Activated T-helper 1 cell treated with anti-CD3 and anti-CD28 coated beads, Interleukin-12 subunit alpha, Interleukin-12 subunit beta, Interleukin-2, Interleukin-4 antibody, amounts not matched to agents 30 ng/mL and 10 ng/mL and 1 ng/mL, durations not matched to agents 14 hours and 24 hours and 36 hours (primary cell): ENCODE measurements at places on chromosomes 1 and 21. TPM values are rescaled to one million over a fixed set of nuclear protein-coding genes. Genes with fewer than 3 reads are reported as not detected.

- peaks cover 13% of the 10 kb centered on the region for H3K36me3 ChIP-seq
- H3K27ac ChIP-seq = no peak overlapping the region
- H3K4me1 ChIP-seq = no peaks in the 10 kb centered on the region
- no peak for DNase-seq
- H3K4me3 ChIP-seq = no peak overlapping the region
These were observed 76.6 kb downstream of the RGL1 start for GRCh38 chr1:183881387-183882131.

DNA sequence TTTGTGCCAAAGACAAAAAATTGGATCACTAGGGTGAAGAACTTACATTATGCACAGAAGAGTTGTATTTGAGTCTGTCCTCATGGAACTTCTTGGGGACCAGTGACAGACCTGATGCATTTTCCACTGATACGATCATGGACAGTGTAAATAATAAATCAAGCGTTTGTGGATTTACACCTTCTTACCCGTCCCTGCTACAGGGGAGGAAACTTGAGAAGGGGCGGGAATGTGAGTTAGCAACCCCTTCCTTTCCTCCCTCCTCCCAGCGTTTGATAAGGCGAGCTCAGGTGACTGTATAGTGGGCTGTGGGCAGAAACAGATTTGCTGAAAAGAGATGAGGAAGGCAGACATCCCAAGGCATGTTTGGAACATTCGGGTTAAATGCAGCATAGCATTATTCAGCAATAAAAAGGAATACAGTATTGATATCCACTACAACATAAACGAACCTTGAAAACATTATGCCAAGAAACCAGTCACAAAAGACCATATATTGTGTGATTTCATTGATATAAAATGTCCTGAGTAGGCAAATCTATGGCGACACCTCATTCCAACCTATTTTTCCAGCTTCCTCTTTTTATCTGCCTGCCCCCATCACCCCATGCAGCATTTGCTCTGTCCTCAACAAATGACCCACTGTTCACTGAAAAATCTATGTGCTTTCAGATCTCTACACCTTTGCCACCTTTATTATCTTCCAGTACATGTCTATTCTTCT lies 128.7 kb downstream of the ZZZ3 start:
- H3K27me3 ChIP-seq = peaks cover 2% of the 10 kb centered on the region
- DNase-seq = no peak
- no peak overlapping the region for H3K27ac ChIP-seq

GRCh38 chr1:221449801-221450470 lies 292.0 kb downstream of the DUSP10 start:
- no peak for DNase-seq
- peaks cover 11% of the 10 kb centered on the region for H3K4me1 ChIP-seq
- H3K4me3 ChIP-seq = no peak overlapping the region
- H3K27ac ChIP-seq = no peak overlapping the region

GRCh38 chr1:180415985-180416633 lies 86.3 kb downstream of the ACBD6 start:
- H3K36me3 ChIP-seq = peaks cover 3% of the 10 kb centered on the region
- no peaks in the 10 kb centered on the region for H3K27me3 ChIP-seq

GRCh38 chr1:179798213-179798863 lies 55.2 kb downstream of the FAM163A start:
- no peak overlapping the region for H3K4me3 ChIP-seq
- no peaks in the 10 kb centered on the region for H3K36me3 ChIP-seq
- H3K27me3 ChIP-seq = peaks cover 7% of the 10 kb centered on the region
- no peak for DNase-seq
- H3K4me1 ChIP-seq = no peaks in the 10 kb centered on the region
- H3K27ac ChIP-seq = no peak overlapping the region

DNA sequence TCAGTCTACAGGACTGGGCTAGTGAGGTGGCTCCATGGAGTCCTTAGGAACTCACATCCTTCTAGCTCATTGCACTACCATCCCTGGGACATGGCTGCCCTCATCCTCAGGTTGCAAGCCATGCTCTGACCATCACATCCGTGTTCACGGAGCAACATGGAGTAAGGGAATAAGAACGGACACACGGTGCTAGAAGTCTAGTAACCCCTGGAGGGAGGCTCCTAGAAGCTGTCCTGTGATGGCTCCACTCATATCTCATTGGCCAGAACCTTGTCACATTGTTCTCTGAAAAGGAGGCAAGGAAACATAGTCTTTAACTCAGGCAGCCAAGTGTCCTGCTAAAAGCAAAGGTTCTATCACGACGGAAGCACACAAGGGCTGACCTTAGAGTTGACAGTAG lies 3.9 kb downstream of the MRAP start:
- H3K4me3 ChIP-seq = no peak overlapping the region
- no peaks in the 10 kb centered on the region for H3K27me3 ChIP-seq
- H3K4me1 ChIP-seq = no peaks in the 10 kb centered on the region
- H3K36me3 ChIP-seq = peaks cover 12% of the 10 kb centered on the region
- H3K27ac ChIP-seq = no peak overlapping the region

- H3K27me3 ChIP-seq = no peaks in the 10 kb centered on the region
- H3K36me3 ChIP-seq = no peaks in the 10 kb centered on the region
- H3K4me1 ChIP-seq = no peaks in the 10 kb centered on the region
- no peak overlapping the region for H3K4me3 ChIP-seq
- no peak overlapping the region for H3K27ac ChIP-seq
These were observed 148.0 kb downstream of the ZZZ3 start for GRCh38 chr1:77534456-77534855.

DNA sequence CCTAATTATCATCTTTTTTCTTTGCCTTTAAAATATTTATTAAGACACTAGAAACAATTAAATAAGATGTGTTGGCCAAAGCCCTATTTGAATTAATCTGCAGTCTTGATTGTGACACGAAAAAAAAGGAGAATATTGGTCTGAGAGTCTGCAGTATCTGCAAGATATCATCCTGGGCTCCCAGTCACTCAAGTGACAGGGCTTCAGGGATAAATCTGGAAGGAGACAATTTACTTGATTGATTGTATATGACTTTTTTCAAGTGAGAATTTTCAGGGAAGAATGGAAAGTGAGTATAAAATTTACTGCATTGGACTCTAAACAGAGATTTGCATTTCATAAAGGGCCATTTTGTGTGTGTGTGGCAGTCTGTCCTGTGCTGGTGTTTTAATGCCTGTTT lies 233.7 kb downstream of the PAPPA2 start:
- no peaks in the 10 kb centered on the region for H3K27me3 ChIP-seq
- no peaks in the 10 kb centered on the region for H3K36me3 ChIP-seq
- H3K27ac ChIP-seq = no peak overlapping the region
- H3K4me1 ChIP-seq = no peaks in the 10 kb centered on the region
- DNase-seq = no peak

- H3K27ac ChIP-seq = no peak overlapping the region
- DNase-seq = no peak
- H3K4me3 ChIP-seq = no peak overlapping the region
These were observed 112.3 kb downstream of the PRRX1 start for GRCh38 chr1:170776252-170776651.

- H3K27me3 ChIP-seq = no peaks in the 10 kb centered on the region
- no peaks in the 10 kb centered on the region for H3K4me1 ChIP-seq
These were observed 88.1 kb upstream of the WARS2 start for GRCh38 chr1:119228335-119229080.

- H3K27me3 ChIP-seq = peaks cover 12% of the 10 kb centered on the region
- H3K4me1 ChIP-seq = no peaks in the 10 kb centered on the region
- no peak overlapping the region for H3K4me3 ChIP-seq
- DNase-seq = no peak
These were observed 337.0 kb upstream of the NR5A2 start for GRCh38 chr1:199690496-199690895.

DNA sequence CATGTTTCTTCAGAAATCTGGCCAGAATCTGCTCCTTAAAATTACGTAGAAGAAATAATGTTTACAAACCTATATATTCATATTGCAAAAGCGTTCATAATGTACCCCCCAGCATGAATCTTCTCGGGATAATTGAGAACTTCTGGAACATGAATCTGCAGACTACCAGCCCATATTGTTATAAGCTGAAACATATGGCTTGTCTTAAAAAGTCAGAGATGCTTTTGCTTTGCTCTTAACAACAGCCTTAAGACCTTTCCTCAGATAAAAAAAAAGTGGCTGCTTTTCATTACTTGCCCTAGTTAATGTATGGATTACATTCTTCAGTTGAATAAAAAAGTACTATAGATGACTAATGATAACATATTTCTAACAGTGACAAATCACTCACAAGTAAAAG lies 15.0 kb upstream of the ZZZ3 start:
- H3K36me3 ChIP-seq = peaks cover 22% of the 10 kb centered on the region
- no peaks in the 10 kb centered on the region for H3K4me1 ChIP-seq
- no peak overlapping the region for H3K27ac ChIP-seq
- H3K27me3 ChIP-seq = no peaks in the 10 kb centered on the region
- no peak overlapping the region for H3K4me3 ChIP-seq
- DNase-seq = no peak

DNA sequence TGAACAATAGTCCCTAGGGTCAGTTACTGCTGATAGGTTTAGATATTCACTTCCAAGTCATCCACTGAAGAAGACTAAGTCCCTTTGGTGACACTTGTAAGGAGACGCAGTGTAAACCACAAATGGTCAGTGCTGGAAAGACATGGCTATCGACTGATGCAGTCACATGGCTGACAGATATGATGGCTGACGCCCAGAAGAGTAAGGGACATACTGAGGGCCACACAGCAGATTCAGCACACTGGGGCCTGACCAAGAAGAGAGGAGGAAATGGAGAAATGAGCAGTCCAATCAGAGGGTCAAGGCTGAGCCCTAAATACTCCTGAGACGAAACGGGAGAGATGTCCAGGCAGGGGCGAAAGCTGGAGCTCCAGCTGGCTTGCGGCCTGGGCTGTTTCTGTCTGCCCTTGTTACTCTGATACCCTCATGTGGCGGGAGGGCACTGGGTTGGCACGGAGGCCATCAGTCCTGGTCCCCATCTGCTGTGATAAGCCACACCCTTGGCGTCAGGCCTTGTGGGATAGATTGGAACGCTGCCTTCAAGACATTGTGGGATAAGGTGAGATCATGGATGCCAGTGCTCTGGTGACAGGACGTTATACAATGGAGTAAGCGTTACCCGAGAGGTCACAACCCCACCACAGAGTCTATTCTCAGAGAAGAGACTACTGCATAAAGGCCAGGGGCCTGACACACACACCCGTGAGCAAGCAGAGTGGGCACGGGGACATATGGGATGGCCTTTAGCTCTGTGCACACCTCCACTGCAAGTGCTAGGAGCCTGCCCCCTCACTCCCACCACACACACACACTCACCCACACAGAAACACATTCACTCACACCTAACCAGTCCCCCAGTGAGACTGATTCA lies 158.4 kb downstream of the TRABD2B start:
- H3K36me3 ChIP-seq = no peaks in the 10 kb centered on the region
- peaks cover 2% of the 10 kb centered on the region for H3K27me3 ChIP-seq
- no peak for DNase-seq
- H3K27ac ChIP-seq = no peak overlapping the region
- no peaks in the 10 kb centered on the region for H3K4me1 ChIP-seq

- no peak overlapping the region for H3K27ac ChIP-seq
- H3K36me3 ChIP-seq = no peaks in the 10 kb centered on the region
- H3K4me1 ChIP-seq = no peaks in the 10 kb centered on the region
- no peak for DNase-seq
- H3K4me3 ChIP-seq = no peak overlapping the region
These were observed 51.2 kb downstream of the BEND5 start for GRCh38 chr1:48725341-48726046.

GRCh38 chr1:154263465-154264332 lies 8.7 kb upstream of the HAX1 start:
- H3K36me3 ChIP-seq = peaks cover 52% of the 10 kb centered on the region
- H3K4me3 ChIP-seq = no peak overlapping the region
- no peak for DNase-seq
- H3K4me1 ChIP-seq = peaks cover 37% of the 10 kb centered on the region

- H3K36me3 ChIP-seq = no peaks in the 10 kb centered on the region
- no peaks in the 10 kb centered on the region for H3K4me1 ChIP-seq
- H3K27ac ChIP-seq = no peak overlapping the region
- H3K27me3 ChIP-seq = no peaks in the 10 kb centered on the region
- no peak overlapping the region for H3K4me3 ChIP-seq
These were observed 29.7 kb downstream of the AJAP1 start for GRCh38 chr1:4684136-4684535.

DNA sequence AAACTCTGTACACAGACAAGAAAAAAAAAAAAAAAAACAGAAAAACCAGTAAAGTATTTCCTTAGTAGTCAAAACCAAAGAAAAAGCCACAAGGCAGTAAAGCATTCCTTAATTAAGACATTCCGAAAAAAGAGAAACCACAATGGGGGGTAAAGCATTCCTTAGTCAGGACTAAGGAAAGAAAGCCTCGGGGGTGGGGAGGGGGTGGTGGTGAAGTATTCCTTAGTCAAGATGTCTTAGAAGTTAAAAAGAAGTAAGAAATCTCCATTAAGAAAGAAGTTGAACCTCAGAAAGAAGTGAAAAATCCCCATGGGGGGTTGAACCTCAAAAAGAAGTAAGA lies 28.2 kb upstream of the FMO1 start:
- H3K36me3 ChIP-seq = no peaks in the 10 kb centered on the region
- H3K4me1 ChIP-seq = no peaks in the 10 kb centered on the region
- no peak overlapping the region for H3K4me3 ChIP-seq
- peaks cover 3% of the 10 kb centered on the region for H3K27me3 ChIP-seq

DNA sequence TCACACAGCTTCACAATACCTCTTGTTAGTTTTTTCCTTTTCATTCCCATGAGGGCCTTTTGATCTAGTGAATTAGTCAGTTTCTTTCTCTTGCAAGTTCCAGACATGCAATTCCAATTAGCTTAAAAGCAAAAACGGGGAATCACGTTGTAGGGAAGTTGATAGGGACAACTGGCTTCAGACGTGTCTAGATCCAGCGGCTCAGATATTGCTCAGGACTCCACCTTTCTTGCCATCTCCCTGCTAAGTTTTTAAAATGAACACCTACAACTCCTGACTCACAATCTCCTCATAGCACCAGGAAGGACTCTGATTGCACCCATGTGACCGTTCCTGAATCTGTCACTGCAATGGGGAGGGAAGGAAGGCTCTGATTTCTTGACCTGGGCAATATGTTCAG lies 63.8 kb upstream of the ARHGAP29 start:
- H3K4me3 ChIP-seq = no peak overlapping the region
- H3K4me1 ChIP-seq = no peaks in the 10 kb centered on the region
- no peak for DNase-seq
- no peaks in the 10 kb centered on the region for H3K36me3 ChIP-seq
- H3K27ac ChIP-seq = no peak overlapping the region

LYPD8 gene
- not detected in 2 replicates for total RNA-seq

GFI1 gene
- 95.7 and 103 TPM in 2 replicates for total RNA-seq

PLA2G2D gene
- not detected in 2 replicates for total RNA-seq

CACNA1S gene
- total RNA-seq = not detected in 2 replicates

LCE1C gene
- not detected in 2 replicates for total RNA-seq

CLCA1 gene
- not detected in 2 replicates for total RNA-seq

DTL gene
- total RNA-seq = 91.0 and 94.8 TPM in 2 replicates

LCE4A gene
- not detected in 2 replicates for total RNA-seq

TNNT2 gene
- total RNA-seq = not detected in 2 replicates

SLC44A3 gene
- not detected in 2 replicates for total RNA-seq

PPIAL4G gene
- total RNA-seq = 0.05 TPM in 1 of 2 replicates, not detected in the other

MYOG gene
- not detected in 2 replicates for total RNA-seq

RNU1-3 gene
- 2,178 and 3,041 TPM in 2 replicates for total RNA-seq

TCHH gene
- not detected in 2 replicates for total RNA-seq

TRIM67 gene
- total RNA-seq = not detected in 2 replicates
